ENCODE measurements at places on chromosomes 3 and 15. TPM values are rescaled to one million over a fixed set of nuclear protein-coding genes. Genes with fewer than 3 reads are reported as not detected.

GRCh38 chr3:39291903-39292329, 12.1 kb upstream of the CX3CR1 start:
- H3K4me1 ChIP-seq = peaks cover 24% of the 10 kb centered on the region
- no peaks in the 10 kb centered on the region for H3K36me3 ChIP-seq
- H3K27me3 ChIP-seq = no peaks in the 10 kb centered on the region
- peak; percentile 73 for DNase-seq
- H3K27ac ChIP-seq = no peak overlapping the region

- no peaks in the 10 kb centered on the region for H3K4me1 ChIP-seq
- peaks cover 69% of the 10 kb centered on the region for H3K36me3 ChIP-seq
- no peak overlapping the region for H3K4me3 ChIP-seq
Observed at GRCh38 chr3:45486926-45487325, 98.5 kb downstream of the LARS2 start.

DNA sequence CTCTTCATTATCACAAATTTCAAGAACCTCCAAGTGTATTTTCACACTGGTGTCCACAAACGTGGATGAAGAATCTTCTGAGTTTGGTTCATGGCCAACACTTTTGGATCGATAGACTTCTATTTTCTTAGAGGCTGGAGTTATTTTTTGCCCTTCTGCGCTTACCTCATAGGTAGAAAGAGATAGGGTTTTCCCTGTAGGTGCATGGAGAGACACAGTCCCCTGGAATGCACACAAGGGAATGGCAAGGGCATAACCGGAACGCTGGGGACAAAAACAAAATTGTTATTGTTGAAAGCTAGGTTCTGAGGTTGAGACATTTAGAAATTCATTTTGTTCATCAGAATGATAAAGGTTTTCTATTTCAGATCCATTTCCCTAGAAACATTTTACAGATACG, 13.7 kb upstream of the DHX36 start:
- H3K27ac ChIP-seq = no peak overlapping the region
- DNase-seq = no peak
- H3K4me1 ChIP-seq = no peaks in the 10 kb centered on the region
- H3K27me3 ChIP-seq = no peaks in the 10 kb centered on the region
- no peaks in the 10 kb centered on the region for H3K36me3 ChIP-seq

- H3K27me3 ChIP-seq = no peaks in the 10 kb centered on the region
- DNase-seq = no peak
- H3K27ac ChIP-seq = no peak within 1 kb of the TSS
- H3K36me3 ChIP-seq = no peaks in the 10 kb centered on the region
Observed at GRCh38 chr3:149221783-149222517, at the start of gene CP. CP (minus strand) TSS chr3:149221829; CDS start chr3:149221792, 37 bp downstream.

TSPAN3 gene
- 190 TPM for total RNA-seq

GPR149 gene
- total RNA-seq = not detected
